Anterior cingulate cortex (tissue), 58 donors: ENCODE measurements at places on chromosomes 2 and 18.
A peak's percentile ranks its signal among the peaks of the same experiment; 100 is the strongest.

DNA sequence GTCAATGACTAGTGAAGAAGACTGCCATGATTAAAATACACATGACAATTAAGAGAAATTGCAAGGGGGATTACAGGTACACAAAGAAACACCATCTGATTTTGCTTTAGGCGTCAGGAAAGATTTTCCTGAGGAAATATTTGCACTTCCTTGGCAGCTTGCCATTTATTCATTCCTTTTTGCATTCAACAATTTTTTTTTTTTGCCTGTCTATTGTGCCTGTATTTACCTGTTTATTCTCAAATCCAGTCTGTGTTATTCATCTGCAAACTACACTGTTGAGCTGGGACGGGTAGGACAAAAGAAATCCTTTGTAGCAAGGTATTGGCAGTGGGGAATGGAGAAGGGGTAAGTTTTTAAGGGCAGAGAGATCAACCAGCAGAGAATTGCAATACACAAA lies 31.8 kb downstream of the SMAD2 start:
- no peak for DNase-seq

DNA sequence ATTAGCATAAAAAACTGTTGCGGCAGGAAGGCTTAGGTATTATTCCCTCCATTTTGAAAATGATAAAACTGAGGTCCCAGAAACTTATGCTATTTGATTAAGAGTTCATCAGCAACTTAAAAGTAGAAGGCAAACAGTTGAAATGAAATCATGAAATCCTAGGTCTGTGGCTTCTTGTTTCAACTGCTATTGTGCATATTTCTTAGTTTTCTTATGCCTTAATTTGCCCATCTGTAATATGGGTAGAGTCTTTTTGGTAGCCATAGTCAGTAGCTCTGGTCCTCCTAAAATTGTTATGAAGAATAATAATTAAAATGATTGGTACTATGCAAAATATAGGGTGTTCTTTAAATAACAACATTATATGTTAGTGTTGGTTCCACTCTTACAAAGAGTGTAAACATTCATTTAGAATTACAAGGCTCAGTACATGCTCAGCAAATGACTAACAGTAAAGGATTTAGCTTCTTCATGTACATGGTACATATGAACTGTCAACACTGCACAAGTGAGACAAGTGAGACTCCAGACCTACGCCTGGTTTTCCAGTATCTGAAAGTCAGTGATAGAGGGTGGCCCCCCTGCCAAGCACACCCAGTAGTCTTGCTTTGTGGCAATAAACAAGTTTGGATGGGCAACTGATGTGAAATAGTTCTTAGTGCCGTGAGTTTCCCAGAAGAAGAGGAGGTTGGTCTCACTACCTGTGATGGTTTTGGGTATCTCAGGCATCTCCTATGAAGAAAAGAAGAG lies 9.6 kb downstream of the IL1A start:
- no peak for DNase-seq

DNA sequence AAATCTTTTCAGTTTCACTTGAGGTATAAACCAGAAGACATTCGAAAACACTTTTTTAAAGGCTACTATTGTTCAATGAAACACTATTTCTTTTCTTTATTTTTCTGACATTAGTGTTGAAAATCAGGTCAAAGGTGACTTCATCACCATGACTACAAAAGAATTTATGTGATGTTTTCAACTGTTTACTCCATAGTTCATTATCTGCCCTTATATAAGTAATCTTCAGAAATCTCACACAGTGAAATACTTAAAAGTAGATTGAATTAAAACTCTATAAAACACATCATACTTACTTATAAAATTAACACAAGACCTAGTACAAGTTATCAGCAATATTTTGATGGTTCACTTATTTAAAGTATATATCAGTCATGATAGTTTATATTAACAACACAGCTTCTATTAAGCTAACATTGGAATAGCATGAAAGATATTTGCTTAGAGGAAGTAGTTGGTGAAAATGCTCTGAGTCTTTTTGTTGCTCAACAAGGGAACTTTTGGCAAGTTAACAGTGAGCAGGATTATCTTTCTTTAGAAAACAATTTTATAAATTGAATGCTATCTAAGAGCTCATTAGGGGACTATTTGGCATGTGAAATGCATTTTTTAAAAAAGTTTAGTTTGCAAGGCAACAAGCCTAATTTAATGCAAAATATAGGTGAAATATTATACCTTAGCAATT lies 60.8 kb downstream of the MC4R start:
- DNase-seq: no peak

DNA sequence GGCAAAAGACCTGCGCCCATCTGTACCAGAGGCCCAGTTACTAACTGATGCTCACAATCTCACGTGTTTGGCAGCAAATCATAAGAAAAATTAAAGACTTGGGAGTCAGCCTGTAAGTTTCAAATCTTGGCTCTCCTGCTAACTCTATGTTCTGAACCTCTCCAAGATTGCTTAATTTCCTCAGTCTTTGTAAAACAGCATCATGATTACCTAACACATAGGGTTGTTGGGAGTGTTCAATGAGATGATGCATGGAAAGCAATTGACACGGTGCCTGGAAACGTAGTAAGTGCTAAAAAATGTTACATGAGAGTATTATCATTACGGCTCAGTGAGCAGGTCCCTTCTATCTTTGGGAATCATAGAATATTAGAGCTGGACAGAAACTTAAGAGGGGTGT lies 497.6 kb upstream of the TCF4 start:
- no peak for DNase-seq

GRCh38 chr2:129673234-129673633 lies 306.2 kb upstream of the RAB6C start:
- DNase-seq: no peak

DNA sequence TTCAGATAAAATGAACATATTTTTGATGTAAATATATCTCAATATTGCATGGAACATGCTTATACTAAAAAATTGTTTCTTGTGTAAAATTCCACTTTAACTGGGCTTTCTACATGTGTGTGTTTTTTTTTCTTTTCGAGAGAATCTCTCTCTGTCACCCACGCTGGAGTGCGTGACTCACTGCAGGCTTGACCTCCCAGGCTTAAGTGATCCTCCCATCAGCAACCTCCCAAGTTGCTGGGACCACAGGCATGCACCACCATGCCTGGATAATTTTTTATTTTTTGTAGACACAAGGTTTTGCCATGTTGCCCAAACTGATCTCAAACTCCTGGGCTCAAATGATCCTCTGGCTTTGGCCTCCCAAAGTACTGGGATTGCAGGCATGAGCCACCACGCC lies 254.6 kb downstream of the LOXHD1 start:
- no peak for DNase-seq

- DNase-seq: no peak
Observed at GRCh38 chr18:49794743-49795142, 18.6 kb downstream of the ACAA2 start.

DNA sequence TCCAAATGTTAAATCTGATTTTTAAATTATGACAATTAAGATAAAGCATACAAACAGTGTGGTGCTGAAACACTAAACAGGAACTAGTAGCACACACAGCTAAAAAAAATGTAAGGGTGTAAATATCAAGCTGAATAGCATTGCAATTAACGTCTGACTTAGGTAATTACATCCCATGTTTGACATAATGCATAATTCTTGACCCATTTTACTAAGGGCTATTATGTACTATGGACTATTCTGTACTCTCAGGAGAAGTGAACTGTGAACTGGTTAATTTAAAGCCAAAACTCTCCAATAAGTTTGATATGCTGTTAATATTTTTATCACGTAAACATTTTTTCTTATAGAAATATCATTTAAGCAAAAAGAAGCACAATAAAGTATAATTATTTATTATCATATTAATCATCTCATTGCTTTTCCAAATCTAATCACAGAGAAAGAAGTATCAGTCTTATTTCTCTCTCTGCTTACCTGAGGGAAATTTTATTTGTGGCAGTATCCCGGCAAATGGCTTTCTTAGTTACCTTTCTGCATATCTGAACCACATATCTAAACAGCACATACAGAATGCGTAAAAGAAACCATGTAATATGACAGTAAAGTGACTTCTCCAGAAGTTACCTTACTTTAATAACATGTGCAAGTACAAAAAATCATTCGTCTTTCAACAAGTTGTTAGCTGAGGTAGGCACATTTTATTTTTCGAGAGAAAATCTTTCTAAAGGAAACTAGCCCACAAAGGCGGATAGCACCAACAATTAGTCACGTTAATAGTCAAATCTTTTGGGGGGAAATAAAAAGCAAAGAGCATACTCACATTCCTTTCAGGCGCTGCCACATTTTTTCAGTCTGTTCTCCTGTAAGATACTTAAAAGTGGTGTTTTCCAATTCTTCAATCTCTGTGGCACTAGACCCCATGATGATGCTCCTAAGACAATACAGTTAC lies 94.9 kb upstream of the PDE1A start:
- no peak for DNase-seq

DNA sequence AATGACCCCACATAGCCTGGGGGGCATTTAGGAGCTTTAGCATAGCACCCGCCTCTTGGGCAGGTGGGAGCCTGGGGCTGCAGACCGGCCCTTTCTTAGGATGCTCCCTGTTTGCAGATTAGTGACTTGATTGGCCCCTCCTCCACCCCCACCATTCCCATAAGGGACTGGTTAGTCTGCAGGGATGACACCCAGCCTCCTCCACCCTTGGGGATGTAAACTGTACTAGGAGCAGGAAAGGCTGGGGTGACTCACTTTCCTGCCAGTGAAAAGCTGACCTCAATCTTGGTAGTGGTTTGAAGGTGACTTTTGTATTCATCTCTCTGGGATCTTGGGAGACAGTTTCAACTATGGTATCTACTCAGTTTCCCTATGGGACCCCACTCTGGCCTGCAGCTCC lies 24.2 kb downstream of the CTIF start:
- DNase-seq: no peak

DNA sequence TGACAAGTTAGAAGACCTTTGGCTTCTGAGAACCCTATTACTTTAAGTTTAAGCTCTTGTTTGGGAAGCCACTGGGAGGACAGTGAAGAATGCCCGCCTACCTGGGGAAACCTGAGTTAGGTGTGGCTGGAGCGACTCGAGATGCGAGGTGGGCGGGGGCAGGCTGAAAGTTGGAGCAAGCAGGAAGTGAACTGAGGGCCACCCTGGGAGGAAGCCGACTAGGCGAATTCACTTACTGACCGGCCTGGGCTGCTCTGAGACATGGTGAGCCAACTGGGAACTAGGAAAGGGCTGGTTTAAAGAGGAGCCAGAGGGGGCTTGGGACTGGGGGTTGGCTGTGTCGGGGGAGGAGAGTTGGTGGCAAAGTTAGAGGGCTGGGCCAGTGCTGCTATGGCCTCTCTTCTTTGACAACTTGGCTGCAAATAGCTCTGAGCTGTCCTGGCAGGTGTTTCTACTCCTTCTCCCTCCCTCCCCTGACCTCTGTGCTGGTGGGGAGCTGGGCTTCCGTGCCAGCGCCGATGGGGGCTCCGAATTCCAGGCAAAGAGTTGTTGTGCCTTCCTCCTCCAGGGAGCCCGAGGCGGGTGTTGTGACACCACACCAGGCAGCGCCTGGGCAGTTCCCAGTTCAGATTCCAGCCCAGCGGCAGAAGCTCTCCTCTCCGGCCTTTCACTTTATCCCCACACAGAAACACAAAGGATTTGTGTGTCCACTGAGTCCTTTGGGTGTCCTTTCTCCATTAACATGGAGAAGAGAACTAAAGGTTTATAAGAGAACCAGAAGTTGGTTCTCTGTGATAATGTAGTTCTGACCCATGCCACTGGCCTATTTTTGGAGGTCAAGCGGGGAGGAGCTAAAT lies at the start of gene VAMP8:
VAMP8 (plus strand) TSS at position 201 of the 857 bp plus-strand sequence; CDS start at position 262, 61 bp downstream.
- DNase-seq: no peak

DNA sequence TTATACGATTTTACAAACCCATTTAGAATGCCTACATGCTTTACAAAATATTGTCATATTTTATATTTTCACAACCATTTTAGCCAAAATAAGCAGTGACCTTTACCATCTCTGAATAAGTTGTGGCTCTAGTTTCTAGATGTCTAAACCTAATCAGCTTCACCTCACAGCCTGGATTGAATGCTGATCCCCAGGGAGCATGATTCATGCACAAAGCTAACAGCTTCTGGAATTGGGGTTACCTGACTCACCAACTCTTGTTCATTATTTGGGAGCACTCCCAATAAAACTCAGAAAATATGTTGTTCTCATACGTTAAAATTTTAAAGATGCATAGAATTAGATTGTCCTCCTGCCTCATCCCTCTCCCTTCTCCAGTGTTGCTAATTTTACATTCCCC lies 611.7 kb upstream of the NETO1 start:
- DNase-seq: no peak

DNA sequence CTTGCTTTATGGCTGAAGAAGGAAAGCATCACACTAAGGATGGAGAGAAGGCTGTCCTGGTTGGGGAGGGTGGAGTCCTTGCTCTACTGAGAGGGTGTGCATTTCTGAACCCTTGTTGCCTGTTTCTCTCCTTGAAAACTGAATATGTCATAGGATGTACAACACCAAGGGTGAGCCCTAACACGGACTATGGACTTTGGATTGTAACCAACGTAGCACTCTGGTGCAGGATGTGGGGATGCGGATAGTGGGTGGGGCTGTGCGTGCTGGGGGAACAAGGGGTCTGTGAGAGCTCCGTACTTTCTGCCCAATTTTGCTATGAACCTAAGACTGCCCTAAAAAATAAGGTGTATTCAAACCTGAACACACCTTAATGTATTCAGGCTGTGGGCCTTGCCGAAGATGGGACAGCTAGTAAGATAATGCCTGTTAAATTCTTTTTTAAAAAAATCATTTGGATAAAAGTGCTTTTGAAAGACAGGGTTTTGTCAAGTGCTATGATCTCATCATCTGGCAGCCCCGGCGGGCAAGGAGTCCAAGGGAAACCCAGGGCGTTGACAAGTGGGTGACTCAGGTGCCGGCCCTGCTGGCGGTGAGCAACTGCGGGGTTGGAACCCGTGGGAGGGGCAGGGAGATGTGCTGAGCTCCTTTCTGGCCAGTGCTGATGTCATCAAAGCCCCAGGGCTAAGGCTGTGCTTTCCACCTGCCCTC lies 54.0 kb downstream of the GATA6 start:
- no peak for DNase-seq

GRCh38 chr2:140076164-140076563 lies 1296.0 kb upstream of the NXPH2 start:
- no peak for DNase-seq

DNA sequence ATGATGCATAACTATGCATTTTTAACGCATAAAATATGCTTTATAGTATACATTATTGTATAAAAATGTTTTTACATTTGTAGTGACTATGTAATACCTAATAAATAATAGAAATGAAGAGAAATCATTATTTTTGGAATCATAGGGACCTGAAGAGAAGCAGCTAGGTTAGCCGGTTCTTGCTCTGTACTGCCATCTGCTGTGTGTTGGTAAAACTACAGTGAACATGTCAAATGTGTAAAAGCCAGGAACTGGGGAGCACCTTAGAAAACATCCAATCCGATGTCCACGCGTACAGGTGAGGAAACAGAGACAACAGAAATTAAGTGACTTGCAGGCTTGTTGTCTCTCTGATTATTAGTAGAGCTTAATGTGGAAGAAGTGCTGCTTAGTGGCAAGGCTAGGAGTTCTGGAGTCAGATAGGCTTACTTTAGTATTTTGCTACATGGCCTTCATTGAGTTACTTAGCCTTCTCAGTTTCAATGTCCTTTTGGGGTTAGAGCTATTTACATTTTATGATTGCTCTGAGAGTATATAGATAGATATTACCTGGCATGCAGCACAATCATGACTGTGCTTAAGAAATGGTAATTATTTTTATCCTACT lies 386.5 kb downstream of the DLGAP1 start:
- DNase-seq: peak; percentile 3

GRCh38 chr18:59268721-59269562 lies 4.3 kb downstream of the RAX start:
- DNase-seq: no peak
